ENCODE measurements at places on chromosomes 6 and 20.
A peak's percentile ranks its signal among the peaks of the same experiment; 100 is the strongest.

GRCh38 chr6:132494954-132495353, 18.0 kb downstream of the STX7 start:
- no peak for DNase-seq

DNA sequence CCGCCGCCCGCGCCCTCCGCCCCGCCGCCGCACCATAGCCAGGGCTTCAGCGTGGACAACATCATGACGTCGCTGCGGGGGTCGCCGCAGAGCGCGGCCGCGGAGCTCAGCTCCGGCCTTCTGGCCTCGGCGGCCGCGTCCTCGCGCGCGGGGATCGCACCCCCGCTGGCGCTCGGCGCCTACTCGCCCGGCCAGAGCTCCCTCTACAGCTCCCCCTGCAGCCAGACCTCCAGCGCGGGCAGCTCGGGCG, 1.5 kb downstream of the FOXC1 start:
- DNase-seq: peak; percentile 54

GRCh38 chr6:15474196-15474595, 188.6 kb downstream of the DTNBP1 start:
- DNase-seq: no peak

DNA sequence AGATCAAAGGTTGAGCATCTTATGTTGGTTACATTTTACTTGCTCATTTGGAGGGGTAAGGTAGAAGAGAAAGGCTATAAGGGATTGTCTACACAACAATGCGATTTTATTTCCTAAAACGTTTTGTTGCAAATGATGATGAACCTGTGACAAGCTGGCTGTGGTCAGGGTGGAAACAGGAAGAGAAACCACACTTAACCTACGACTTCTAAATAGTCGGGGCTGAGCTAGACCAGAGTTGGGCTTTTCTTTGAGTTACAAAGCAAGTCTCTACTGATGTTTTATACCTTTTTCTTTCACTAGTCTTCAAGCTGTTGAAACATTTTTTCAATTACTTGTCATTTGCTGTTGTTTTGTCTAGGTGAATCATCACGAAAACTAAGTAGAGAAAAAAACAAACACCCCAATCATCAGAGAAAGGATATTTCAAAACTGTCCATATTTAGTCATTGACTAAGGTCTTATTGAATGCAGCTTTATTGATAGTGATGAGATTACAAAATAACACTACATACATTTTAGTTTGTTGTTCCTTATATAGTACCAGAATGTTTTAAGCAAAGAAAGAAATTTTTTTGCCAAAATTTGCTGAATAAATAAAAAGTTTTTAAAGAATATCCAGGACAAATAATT, 18.0 kb downstream of the KLHL31 start:
- DNase-seq: no peak

DNA sequence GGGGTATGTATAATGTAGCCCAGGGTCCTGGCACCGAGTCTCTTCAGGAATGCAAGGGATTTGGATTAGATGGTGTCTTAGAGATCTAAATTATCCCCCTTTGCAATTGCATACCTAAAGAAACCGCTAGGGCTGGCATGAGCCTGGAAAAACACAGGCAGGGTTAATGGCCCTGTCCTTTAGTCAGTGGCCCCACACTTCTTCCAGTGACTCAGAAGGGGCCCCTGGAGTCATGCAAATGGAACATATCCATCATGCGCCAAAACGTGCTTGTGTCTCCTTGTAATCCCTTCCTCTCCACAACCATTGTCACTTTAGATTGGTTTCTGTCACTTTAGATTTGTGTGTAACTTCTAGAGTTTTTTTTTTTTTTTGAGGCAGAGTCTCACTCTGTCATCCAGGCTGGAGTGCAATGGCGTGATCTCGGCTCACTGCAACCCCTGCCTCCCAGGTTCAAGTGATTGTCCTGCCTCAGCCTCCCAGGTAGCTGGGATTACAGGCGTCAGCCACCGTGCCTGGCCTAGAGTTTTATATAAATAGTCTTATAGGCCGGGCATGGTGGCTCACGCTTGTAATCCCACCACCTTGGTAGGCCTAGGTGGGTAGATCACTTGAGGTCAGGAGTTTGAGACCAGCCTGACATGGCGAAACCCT, 8.7 kb upstream of the MYBL2 start:
- peak; percentile 54 for DNase-seq

DNA sequence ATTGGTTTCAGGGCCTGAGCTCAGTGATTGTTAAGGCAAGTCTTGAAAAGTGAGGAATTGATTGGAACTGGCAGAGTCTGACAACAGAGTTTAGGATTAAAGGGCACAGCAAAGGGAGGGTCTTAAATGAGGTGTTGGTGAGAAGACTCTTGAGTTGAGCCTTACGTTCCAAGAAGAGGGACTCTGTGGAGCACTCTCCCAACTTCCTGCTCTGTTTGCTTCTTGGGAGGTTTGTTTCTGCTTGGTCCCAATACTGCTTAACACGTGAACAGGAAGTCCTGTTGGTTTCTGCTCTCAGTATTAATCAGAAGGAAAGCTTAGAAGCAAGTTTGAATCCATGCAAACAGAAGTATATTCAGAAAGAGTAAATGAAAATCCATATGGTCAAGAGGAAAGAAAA, 15.6 kb upstream of the SYNDIG1 start:
- DNase-seq: no peak

- DNase-seq: no peak
Measured at GRCh38 chr6:2534406-2535042, 216.2 kb downstream of the MYLK4 start.

- no peak for DNase-seq
Measured at GRCh38 chr20:44809380-44810060, 826 bp downstream of the RIMS4 start.

DNA sequence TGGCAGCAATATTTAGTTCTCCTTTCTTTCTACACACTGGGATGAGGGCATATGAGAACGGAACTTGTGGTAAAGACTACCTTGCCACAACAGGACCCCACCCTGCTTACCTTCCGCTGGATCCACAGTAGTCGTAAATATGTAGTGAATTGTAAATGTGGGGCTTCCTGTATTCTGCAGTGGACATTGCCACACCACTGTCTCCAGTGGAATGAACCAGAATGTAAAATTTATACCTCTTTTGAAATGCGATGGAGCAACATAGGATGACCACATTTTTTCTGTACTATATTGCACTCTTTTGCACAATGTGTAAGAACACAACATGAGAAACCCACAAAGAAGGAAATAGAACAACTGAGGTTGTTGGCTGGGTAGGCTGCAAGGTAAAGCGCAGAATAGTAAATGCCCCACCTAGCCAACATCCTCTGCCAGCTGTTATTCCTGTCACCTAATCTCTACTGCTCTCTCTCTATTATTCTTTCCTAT, 16.1 kb upstream of the RIPOR2 start:
- no peak for DNase-seq

DNA sequence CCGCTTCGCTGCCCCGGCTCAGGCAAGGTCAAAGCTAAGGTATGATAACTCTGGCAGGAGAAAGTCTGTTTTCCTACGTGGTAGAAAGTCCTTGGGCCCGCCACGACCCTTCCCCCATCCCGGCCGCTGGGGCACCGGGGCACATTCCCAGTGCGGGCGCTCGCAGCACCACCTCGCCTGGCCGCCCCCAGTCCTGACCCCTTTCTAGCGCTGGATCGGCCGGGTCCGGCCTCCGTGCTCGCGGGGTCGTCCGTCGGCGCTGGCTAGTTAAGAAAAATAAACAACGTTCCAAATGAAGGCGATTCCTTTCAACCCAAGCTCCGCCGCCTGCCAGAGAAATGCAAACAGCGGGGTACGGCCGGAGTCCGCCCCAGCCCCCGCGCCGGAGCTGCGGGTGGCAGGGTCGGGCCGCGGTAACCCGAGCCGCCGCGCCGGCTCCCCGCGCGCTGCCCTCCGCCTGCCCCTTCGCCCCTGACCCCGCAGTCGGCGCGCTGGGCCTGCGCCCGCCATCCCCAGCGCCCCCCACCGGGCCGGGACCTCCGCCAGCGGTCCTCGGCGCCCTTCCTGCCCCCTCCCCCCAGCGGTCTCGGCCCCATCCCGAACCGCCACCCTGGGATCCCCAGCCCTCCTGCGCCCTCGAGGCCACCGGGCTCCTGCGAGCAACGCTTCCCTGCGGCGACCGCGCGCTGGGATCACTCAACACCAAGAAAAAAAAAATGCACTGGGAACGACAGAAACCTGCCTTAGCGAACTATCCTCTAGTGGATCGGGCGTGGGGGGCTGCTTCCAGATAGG, 37.6 kb downstream of the NCR2 start:
- no peak for DNase-seq

- DNase-seq: peak; percentile 83
Measured at GRCh38 chr6:47419621-47420020, 58.0 kb upstream of the CD2AP start.

GRCh38 chr20:62168061-62168460, 14.8 kb upstream of the MTG2 start:
- no peak for DNase-seq

DNA sequence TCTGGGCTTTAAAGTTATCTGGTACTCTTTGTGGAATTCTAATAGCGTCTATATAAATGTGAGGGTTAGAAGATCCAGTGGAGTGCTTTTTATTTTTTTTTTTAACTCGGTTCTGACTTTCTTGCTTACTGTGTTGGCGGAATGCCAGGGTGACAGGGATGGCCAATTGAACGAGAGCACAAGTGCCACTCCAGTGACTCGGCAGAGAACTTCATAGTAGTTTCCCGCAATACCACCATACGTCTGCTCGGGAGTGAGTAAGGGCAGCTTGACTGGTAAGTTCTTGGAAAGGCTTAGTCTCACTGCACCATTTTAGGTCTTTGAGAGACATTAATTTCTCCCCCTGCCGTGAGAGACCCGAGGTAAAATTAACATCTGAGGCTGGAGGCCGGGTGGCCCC, 49.4 kb upstream of the TULP1 start:
- DNase-seq: no peak

DNA sequence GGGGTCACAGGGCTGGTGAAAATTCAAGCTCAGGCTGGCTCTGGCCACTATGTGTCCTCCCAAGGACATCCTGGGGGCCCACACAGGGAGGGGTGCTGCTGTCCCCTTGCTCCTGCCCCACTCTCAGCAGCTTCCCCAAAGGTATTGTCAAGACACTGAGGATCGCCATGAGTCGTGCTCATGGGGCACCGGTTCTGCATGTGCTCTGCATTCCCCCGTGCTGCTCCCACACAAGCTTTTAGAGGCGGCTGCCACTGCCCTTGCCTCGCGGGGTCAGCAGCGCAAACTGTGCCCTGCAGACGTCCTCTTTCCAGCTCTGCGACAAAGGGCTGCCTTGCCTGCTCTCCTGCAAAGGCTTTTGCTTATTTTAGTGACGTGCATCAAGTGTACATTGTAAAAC, 179.8 kb downstream of the ERMARD start:
- no peak for DNase-seq

- DNase-seq: no peak
Measured at GRCh38 chr6:16909658-16910360, 148.5 kb upstream of the ATXN1 start.

DNA sequence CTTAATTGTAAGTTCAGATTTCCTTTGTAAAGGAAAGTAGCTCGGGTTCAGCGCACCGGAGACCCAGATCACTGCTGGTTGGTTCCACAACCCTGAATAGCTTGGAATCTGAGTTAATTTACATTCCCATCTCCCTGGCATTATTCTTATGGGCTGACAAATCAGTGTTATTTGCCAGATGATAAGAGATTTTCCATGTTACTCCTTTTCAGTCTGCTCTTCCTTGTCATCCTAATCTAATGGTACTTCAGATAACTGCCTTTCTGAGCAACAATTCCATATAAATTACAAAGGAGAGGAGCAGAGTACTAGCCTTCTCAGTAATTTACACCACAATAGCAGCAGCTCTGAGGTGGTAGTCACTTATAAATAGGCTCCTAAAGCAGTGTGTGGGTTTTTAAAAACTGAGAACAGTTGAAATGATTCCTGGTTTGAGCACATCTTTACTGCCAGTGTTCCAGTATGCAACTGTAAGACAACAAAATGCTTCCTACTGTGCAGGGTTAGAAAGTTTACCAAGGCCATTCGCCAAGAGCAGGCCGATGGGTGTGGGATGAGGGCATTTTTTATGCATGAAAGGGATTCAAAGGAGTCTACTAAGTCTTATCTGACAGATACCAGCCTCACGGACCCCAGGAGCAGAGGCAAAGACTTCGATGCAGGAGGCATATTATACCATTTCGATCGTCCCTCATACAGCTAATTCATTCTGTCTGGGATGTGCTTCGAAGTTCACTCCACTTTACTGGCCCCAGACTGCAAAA, 89.7 kb downstream of the NDUFAF5 start:
- DNase-seq: no peak

DNA sequence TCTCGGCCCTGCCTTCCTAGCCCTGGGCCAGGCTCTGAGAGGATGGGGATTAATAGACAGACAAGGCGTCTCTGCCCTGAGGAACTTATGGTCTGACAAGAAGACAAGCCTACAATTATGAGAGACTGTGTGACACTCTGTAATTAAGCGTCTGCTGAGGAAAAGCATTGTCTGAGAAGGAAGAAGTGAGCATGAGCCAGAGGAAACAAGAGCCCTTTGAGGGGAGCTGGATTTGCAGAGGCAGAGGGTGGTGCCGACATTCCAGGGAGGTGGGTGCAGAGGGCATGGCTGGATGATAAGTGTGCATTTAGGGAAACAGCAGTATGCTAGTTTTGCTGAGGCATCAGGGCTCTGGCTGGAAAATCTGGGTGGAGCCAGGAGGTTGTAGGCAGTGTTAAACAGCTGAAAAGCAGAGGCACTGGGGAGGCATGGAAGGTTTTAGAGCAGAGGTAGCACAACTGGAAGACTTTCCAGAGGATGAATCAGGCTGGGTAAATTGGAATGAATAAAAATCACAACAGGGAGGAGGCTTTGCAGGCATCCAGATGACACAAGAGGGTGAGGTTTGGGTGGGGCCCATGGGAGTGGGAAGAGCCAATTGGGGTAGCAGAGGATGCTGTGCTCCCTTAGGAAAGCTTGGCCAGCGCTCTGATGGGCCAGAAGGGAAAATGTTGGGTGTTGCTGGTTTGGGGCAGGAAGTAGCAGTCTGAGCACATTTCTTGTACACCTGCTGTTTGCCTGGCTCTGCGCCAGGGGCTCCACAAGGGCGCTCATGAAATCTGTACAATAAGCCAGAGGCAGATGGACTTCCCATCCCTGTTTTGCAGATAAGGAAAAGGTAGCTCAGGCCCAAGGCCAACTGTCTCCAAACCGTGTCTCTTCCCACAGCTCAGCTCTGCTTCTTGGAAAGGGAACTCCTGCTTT, 74.0 kb upstream of the MYL9 start:
- DNase-seq: no peak

DNA sequence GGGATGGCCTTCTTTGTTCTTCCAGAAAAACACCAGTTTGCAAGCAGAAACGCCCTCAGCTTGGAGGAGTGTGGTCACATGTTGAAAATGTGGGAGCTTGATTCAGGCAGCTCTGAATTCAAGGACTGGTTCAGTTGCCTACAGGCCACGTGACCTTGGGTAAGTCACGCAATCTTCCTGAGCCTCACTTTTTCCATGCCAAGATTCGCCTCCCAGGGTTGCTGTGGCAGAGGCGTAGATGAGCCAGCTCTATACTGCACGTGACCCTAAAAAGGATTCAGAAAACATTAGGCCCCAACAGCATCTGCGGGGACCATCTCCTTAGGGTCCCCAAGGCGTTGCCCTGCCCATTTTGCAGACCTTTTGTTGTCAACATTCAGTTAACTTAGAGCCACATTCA, 112.0 kb upstream of the SNX9 start:
- DNase-seq: no peak

DNA sequence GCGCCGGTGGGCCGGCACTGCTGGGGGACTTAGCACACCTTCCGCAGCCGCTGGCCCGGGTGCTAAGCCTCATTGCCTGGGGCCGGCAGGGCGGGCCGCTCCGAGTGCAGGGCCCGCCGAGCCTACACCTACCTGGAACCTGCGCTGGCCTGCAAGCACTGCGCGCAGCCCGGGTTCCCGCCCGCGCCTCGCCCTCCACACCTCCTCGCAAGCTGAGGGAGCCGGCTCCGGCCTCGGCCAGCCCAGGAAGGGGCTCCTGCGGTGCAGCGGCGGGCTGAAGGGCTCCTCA, 10.7 kb upstream of the MPC1 start:
- no peak for DNase-seq
